GM12891 (cell line): ENCODE measurements at places on chromosomes 3 and 15.

- no peak for DNase-seq
Observed at GRCh38 chr15:31605467-31605931, 278.9 kb downstream of the KLF13 start.

DNA sequence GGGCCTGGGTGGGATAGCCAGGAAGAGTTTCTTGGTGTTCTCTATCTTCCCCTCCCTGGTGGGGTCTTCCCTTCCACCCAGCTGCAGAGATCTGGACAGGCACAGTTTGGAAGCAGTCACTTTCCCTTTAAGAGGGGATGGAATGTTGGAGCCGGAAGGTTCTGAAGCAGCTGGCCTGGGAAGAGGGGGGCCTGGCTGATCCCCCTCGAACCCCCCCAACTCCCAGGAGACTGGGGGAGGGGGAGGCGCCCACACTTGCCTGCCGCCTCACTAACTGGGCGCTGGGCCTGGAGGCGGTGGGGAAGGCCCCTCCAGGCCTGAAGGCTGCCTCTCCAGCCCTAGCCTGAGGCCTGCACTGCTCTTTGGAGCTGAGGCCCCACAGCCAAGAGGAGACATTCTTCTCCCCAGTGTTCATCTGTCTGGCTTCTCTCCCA lies 1.4 kb downstream of the DVL3 start:
- DNase-seq, result no peak

DNA sequence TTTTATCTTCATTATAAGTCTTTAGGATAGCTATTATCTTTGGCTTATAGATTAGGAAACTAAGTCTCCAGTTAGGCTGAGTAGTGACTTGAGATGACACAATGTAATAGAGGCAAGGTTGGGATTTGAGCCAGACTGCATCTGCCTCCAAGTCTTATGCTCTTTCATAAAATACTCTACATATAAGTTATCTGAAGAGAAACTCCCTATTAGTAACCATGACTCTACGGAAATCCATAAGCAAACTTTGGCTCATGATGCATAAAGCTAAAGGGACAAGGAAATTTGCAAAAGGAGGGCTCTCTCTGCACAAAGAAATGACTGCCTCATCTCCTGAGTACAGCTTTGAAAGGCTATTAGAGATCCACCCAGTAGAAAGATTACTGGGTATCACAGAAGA lies 77.6 kb upstream of the FRMD4B start:
- DNase-seq, result no peak

DNA sequence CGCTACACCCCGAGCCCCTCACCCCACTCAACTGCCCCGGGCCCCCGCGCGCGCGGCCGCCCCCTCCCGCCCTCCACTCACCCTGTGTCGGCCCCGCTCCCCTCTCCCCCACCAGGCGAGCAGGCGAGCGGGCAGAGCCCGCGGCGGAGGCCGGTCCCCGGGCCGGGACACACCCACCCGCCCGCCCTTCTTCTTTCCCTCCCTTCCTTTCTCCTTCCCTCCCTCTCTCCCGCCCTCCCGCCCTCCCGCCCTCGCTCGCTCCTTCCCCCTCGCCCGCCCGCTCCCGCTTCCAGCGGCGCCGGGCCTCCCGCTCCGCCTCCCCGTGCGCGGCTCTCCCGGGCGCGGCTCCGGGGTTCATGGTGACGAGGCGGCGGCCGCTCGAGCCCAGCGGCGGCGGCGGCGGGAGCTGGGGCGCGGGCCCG lies at the start of gene CTDSPL:
Gene CTDSPL (plus strand): TSS at position 261 of the 422 bp plus-strand sequence. CDS start 320 bp downstream, outside the sequence.
- DNase-seq, result peak; percentile 29

- no peak for DNase-seq
Observed at GRCh38 chr3:194990454-194991337, 280.3 kb downstream of the XXYLT1 start.

DNA sequence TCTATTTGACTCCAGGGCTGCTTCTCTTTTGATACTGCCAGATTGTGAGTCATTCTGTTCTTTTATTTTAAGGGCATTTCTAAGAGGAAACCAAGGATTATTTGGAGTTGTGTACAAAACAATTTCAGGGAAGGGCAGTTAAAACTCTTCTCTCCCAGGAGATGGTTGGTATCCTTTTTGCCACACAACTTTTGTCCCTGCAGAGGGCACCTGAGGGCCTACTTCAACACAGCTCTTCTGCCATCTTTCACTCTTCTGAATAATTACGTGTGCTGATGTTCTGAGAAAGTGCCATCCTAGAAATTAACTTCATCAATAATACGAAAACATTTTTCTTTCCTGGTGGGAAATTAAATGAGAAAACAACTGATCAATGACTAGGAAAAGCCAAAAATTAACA lies 75.7 kb upstream of the GADL1 start:
- no peak for DNase-seq

DNA sequence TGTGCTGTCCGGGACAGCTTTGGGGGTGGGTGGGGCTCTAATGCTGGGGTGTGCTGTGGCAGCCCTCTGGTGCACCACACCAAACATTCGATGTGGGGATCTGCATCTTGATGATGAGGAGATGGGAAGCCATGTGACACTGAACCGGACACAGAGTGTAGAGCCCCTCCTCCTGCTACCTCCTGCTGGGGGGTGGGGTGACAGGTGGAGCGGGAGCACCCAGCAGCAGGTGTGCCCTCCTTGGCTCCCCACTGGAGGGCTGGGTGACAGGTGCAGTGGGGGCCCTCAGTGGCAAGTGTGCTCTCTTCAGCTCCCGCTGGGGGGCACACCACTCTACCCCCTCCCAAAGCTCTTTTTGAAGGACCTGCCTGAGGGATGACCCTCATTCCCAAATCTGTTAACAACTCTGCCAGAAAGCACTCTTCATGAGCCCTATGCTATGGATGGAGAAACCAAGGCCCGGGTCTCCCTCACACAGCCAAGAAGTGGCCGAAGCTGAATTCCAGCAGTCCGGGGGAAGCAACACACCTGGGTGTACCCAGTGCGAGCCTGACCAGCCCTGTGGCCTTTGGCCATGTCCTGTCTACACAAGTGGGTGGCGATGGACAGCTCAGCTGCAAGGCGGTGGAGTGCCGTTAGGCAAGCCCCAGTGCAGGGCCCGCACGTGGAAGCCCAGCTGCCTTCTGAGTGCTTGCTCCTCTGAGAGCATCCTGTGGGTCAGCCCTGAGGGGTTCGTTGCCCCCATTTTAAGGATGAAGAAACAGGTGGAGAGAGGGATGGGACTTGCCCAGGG lies 609 bp upstream of the UROC1 start:
- no peak for DNase-seq

DNA sequence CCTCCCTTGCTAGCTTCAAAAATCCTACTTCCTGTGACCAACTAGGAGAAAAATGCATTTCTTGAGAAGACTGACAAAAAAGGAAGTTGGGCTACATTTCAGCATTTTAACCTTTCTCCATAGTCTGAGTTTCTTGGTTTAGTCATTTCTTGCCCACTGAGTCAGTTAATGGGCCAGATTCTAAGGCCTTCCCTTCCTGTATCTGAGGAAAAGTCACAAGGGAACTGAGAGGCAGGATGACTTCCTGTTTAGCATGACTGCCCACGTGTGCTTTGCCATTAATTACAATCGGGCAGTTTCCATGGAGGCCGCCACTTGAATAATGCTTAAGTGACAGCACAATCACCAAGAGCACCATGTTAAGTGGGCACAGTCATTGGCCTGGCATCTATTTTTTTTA lies 794.4 kb upstream of the LMCD1 start:
- DNase-seq, result no peak
